ENCODE measurements at places on chromosomes 12 and 14.

DNA sequence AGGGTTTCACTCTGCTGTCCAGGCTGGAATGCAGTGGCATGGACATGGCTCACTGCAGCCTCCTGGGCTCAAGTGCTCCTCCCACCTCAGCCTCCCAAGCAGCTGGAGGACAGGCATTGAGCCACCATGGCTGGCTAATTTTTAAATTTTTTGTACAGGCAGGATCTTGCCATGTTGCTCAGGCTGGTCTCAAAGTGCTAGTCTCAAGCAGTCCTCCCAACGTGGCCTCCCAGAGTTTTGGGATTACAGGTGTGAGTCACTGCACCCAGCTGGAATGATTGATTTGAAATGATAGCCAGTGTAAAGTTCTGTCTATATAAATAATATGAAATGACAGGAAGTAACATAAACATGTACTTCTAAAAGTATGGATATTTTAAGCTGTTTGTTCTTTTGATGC is 172.7 kb downstream of the FUT8 start:
- no peak for DNase-seq

- DNase-seq, result no peak
These were observed 30.8 kb downstream of the MAX start for GRCh38 chr14:65071544-65071943.

- DNase-seq, result no peak
These were observed 1110.6 kb downstream of the SLC6A15 start for GRCh38 chr12:83801972-83802371.

GRCh38 chr12:14567351-14568162 is at the start of gene PLBD1:
Gene PLBD1 (minus strand): TSS chr12:14567883. CDS start chr12:14567696, 187 bp downstream.
- no peak for DNase-seq

GRCh38 chr14:54737132-54737711 is 165.4 kb downstream of the GCH1 start:
- DNase-seq, result peak; percentile 20

DNA sequence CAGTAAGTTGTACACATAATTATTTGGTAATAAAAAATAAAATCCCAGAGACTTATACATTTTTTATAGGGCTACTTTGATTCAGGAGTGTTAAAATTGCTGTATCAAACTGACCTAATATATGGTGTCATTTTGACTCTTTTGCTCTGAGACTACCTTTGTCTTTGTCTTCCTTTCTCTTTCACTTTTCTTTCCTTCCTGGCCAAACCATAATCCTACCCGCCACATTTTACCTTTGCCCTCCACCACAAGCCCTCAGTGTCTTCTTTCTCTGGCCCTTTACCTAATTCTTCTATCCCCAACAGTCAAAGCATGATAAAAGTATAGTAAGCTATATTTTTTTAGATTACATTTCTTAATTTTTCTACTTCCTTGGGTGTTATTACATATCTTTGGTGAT is 62.0 kb downstream of the CAND1 start:
- no peak for DNase-seq

GRCh38 chr12:1766110-1766509 is 54.3 kb upstream of the LRTM2 start:
- DNase-seq, result no peak

DNA sequence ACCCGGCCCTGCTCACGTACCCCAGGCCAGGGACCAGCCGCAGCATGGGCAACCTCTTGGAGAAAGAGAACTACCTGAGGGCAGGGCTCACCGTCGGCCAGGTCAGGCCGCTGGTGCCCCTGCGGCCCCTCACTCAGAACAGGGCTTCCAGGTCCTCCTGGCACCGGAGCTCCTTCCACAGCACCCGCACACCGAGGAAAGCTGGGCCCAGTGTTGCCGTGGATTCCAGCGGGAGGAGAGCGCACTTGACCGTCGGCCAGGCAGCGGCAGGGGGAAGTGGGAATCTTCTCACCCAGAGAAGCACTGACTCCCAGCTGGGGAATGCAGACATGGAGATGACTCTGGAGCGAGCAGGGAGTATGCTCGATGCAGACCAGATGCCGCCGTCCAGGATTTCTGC is 7.9 kb upstream of the VAMP1 start:
- DNase-seq, result no peak

DNA sequence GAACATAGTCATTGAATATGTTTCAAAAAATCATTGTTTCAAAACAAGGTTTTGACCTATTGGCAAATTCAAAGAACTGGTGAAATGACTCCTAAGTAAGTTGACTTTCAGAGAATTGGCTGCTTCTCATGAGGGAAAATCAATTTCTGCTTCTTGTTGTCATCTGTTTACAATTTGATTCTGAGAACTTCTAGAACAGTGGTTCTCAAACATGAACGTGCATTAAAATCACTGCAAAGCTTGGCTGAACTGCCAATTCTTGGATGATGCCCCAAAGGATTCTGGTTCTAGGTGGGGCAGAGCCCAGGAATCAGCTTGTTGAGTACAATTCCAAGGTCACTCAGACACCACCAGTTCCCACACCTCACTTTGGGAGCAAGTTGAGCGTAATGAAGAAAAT is 83.9 kb downstream of the ZFP36L1 start:
- DNase-seq, result no peak

GRCh38 chr14:36070031-36070719 is 106.3 kb downstream of the PTCSC3 start:
- peak; percentile 10 for DNase-seq

GRCh38 chr14:63229330-63230059 is 25.3 kb downstream of the RHOJ start:
- no peak for DNase-seq

- DNase-seq, result no peak
These were observed 189.4 kb upstream of the FOXG1 start for GRCh38 chr14:28577187-28577586.

GRCh38 chr12:20423557-20423956 is 55.2 kb downstream of the PDE3A start:
- no peak for DNase-seq

- no peak for DNase-seq
These were observed 47.7 kb downstream of the CYP46A1 start for GRCh38 chr14:99731547-99732435.

- no peak for DNase-seq
These were observed 436.2 kb downstream of the RAD51B start for GRCh38 chr14:68255693-68256178.

DNA sequence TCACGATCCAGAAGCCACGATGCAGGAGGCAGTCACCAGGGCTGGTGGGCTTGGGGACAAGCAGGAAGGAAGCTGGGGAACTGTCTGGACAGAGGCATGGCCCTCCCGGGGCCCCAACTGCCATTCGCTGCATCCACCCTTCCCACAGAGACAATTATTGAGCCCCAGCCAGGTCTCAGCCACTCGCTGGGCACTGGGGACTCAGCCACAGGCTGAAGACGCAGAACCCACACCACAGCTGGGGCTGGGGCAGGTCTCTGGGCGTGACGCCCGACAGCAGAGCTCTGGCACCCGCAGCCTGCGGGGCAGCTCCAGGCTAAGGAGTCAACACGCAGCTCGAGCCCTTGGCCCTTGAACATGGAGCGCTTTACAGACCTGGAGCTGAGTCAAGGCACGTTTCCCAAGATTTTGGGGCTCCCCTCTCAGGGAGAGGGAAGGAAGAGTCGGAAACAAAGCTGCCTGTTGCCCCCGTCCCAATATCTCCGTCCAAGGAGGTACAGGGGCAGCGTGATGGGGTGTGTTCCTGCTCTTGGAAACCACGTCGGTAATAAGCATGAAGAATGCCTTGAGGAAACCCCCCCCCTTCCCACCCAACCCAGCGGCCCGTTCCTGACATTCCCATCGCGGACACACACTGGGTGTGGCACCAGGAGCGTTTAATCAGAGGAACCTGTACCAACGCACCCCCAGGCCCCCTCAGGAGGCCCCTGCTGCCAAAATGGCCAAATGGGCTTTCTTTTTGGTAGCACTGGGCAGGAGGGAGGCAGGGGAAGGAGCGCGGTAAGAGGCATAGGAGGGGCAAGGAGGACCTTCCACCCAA is 6.7 kb downstream of the RIMBP2 start:
- no peak for DNase-seq

GRCh38 chr14:88990856-88991255 is 166.4 kb downstream of the TTC8 start:
- DNase-seq, result no peak

GRCh38 chr12:42735861-42736361 is 146.4 kb upstream of the PRICKLE1 start:
- DNase-seq, result no peak

DNA sequence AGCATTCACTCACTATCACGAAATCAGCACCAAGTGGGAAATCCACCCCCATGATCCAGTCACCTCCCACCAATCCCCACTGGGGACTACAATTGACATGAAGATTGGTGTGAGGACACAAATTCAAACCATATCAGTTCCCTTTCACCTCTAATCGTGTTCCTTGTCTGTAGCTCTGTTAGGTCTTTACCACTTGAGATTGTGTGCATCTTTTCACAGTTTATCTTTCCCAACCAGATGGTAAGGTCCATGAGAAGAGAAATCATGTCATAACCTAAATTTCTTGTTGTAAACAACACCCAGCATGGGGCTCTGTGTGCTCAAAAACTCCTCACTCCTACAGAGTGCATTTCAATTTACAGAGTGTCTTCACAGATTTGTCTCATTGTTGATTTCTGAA is 27.1 kb upstream of the PCED1B start:
- DNase-seq, result no peak
